HFFc6 (cell line): ENCODE measurements at places on chromosomes 7 and 10.

DNA sequence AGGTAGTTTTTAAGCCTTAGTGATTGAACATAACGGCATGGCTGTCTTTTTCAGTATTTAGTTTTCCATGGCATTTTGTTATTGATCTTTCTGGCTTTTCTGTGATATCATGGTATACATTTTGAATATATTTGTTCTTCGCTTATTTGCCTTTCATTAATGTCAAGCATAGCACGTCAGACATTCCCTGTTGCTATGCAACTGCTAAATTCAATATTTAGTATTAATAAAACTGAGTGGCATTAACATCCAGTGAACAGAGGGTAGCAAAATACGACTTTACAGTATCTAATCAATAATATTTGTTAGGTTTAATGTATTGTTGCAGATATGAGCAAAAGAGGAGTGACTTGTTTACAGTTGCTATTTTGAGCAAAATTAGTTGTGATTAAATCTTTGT, 72.5 kb downstream of the LCOR start:
- no peak for DNase-seq

- DNase-seq = no peak
These were observed 36.9 kb upstream of the ZNF518A start for GRCh38 chr10:96092999-96093767.

GRCh38 chr7:155380221-155380861, 77.6 kb upstream of the EN2 start:
- DNase-seq = peak; percentile 42

DNA sequence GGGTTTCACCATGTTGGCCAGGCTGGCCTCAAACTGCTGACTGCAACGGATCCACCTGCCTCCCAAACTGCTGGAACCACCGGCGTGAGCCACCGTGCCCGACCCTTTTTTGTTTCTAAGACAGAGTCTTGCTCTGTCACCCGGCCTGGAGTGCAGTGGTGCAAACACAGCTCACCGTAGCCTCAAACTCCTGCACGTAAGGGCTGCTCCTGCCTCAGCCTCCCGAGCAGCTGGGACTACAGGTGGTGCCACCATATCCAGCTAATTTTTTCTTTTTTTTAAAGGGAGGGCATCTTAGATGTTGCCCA, 36.4 kb downstream of the ADAP1 start:
- DNase-seq = no peak

DNA sequence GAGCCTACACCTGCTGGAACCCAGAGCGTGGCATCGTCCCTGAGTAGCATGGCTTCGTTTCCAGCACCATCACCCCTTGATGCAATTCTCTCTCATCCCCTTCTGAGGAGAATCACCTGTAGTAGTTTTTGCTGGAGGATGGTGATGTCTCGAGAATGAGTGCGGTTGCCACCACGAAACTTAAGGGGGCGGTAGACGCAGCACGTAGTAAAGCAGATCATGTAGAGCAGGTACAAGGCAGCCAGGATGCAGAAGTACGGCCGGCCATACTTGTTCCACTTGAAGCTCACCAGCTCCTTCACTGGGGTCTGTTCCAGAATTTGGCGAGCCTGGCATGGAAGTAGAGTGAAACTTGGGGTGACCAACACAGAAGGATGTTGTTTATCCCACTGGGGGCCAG, 8.1 kb downstream of the TRPV5 start:
- DNase-seq = no peak

- no peak for DNase-seq
These were observed 80.6 kb downstream of the SNX10 start for GRCh38 chr7:26372249-26372648.

DNA sequence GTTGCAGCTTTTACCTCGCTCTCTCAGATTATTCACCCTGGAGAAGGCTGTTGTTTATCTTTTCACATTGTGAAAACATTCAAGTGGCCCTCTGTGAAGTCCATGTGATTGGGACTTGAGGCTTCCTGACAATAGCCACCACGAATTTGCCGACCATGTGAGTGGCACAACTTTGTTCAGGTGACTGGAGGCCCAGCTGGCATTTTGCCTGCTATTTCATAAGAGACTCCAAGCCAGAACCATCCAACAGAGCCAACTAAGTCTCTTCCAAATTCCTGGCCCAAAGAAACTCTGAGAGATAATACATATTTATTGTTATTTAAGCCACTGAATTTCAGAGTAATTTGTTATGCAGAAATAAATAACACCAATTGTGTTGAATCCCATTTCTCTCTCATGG, 38.2 kb upstream of the CCSER2 start:
- no peak for DNase-seq

GRCh38 chr7:48305661-48306060, 134.4 kb downstream of the ABCA13 start:
- no peak for DNase-seq

DNA sequence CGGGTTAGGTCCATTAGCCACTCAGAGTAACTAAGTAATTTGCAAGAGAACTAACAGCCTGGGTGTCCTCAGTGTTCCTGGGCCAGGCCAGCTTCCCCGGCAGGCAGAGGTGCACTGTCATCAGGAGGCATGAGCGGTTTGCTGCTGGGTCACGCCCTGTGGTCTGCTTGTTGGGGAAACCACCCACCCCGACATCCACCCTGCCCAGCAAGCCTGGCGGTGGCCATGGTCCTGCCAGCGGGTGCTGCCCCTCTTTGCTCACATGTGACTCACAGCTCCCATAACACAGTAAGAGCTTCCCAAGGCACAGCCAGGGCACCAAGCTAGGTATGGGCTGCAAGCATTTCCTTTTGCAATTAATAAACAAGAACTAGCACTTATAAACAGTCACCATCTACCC, 75.9 kb downstream of the RGS10 start:
- DNase-seq = no peak

- no peak for DNase-seq
These were observed 244.2 kb downstream of the POU6F2 start for GRCh38 chr7:39221901-39222300.

DNA sequence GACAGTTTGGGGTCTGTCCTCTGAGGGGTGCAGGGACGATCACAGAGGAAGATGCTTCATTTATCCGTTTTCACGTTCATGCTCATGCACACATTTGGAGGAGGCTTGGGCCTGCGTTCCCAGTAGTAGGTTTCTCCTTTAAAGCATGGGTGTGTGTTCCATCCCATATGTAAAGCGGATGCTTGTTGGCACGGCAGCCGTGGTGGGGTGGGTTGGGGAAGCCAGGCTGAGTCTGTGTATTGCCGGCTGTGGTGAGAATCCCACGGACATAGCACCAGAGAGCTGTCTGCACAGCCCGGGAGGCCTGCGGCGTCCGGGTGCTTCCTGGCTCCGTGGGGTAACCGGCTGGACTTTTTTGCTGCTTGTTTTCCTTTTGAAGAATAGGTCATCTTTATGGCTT, 440 bp downstream of the JAKMIP3 start:
- peak; percentile 4 for DNase-seq

- DNase-seq = no peak
These were observed 259.8 kb upstream of the SEMA3A start for GRCh38 chr7:84454174-84454959.

DNA sequence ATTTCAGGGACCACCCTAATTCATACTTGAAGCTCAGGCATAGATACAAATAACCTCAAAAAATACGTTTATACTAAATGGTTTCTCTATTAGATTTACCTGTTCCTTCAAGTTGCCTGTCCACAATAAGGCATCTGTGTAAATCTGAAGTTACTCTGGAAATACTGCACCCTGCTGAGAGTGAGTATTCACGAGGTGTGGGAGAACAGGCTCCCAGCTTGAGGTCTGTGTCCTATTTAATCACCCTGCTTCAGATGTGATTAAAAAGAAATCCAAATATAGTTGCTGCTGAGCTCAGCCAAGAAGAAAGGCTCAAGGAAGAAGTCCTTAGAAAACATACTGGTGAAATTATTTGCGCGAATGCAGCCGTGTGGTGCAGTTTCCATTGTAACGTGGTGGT, 136.8 kb downstream of the KLF6 start:
- no peak for DNase-seq

- DNase-seq = peak; percentile 55
These were observed 40.8 kb upstream of the CTBP2 start for GRCh38 chr10:125201108-125201524.

GRCh38 chr7:97342512-97342911, 225.0 kb downstream of the SDHAF3 start:
- DNase-seq = no peak

DNA sequence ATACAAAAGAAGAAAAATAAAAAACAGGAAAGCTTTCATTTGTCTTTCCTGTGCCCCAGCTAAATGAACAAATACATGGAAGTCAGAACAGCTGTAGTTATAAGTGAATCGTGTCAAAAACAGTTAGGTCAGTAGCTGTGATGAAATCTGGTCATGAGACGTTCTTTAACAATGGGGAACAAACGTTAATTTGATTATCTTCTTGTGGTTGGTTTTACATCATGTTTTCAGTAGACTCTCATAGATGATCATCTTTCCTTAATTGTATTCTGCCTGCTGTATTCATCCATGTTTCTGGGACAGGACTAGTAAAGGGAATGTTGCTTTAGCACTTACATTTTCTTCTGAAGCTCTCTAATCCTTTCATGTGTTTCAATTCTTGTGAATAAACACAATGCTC, 97.0 kb downstream of the PCLO start:
- no peak for DNase-seq

DNA sequence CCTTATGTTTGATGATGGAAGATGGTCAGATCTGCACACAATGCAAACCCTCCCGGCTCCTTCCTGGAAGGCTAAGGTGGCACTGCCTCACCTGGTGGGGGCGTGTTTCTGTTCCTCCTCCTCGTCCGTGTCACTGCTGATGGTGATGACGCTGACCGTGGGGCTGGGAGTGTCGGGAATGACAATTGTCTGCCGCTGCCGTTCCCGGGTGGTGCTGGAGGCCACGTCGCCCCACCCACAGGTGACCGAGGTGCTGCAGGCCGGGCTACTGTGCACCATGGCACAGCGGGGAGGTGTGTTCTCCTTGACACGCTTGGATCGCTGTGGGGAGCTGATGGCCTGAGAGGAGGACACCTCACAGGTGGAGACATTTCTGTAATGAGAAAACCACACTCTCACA, 73.1 kb downstream of the CLEC2L start:
- no peak for DNase-seq

DNA sequence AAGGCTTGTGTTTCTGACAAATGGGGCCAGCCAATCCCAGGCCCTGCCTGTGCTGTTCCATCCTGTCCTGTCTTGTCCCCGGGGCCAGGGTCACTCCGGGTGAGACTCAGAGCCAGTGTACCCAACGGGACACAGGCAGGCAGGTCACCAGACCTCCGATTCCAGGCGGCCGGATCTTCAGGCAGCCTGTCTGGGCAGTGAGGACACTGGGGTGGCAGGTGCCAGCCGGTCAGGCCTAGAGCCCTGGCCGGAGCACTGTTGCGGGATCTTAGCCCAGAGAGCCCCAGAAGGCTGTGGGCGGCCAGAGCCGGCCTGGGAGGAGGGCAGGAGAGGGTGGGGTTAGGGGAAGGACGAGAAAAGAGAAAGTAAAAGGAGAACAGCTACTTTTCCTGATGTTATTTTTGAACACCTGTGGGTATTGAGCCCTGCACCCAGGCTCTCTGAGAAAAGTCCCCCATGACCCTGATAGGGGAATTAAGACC, 134.3 kb upstream of the TNRC18 start:
- DNase-seq = no peak

GRCh38 chr10:4316161-4316810, 509.7 kb upstream of the AKR1E2 start:
- peak; percentile 23 for DNase-seq

DNA sequence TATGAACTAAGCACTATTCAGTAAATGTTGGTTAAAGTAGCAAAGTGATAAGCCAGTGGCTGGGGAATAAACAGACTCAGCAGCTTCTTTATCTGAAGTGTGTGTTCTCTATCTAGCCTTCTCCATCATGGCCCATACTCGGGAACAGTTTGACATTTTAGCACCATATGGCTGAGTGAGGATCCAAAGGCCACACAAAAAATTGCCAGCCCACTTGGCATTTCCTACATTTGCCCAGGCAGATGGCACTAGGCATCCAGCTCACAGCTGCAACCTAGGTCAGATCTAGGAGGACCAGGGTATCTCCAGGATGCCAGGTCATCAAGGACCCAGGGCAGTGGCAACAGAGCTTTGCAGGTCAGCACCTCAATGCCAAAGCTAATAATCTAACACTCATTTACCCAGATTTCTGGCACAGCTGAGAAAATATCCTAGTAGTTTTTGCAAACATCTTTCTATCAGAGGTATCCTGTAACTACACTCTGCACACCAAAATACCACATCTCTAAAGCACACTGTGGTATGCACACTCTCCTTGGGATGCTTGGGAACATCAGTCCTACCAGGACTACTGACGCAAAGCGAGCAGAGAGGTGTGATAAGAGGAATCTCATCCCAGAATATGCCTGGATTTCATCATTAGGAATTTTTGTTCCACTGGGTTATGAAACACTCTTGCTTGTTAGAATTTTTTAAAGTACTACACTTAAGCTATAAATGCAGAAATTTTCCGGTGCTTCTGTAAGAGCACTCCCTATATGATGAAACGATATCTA, 61.7 kb downstream of the DOCK4 start:
- no peak for DNase-seq

- DNase-seq = no peak
These were observed 125.6 kb downstream of the FANK1 start for GRCh38 chr10:126021833-126022500.

GRCh38 chr10:108598831-108599230, 1324.5 kb downstream of the XPNPEP1 start:
- DNase-seq = peak; percentile 19

DNA sequence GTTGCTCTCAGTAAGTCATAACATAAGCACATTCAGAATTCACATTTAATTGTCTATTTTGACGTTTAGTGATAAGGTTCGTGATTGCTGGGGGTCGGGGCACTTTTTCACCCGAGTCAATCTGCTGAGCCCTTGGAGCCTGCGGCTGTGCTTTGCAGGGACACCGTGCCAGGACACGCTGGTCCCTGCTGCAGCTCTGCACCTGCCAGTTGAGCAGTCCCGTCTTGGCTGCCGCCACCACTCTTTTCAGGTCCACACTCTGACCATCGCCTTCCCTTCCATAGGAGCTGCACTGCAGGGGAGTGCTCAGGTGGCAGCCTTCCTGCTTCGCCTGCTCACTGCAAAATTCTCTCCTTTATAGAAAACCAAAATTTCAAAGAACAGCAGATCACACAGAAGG, 36.4 kb downstream of the CUL1 start:
- DNase-seq = no peak

GRCh38 chr10:77111611-77112550, 525.7 kb downstream of the KCNMA1 start:
- DNase-seq = peak; percentile 80

DNA sequence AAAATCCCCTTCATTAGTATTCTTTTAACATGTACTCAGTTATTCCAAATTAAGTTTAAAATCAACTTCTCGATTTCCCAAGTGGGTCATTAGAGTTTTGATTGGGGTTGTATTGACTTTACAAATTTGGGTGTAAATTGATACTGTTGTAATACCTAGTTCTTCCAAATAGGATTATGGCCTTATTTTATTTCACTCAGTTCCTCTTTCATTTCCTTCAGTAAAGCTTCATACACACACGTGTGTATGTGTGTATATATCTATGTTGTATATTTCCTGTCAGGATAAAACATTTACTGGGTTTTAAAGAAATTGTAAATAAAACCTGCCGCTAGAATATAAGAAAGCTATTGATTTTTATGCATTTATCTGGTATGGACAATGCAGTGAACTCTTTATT, 15.9 kb downstream of the YME1L1 start:
- no peak for DNase-seq
